Right cardiac atrium (tissue), 5 donors: ENCODE measurements at places on chromosomes 1 and 21. TPM values are rescaled to one million over a fixed set of nuclear protein-coding genes. Genes with fewer than 3 reads are reported as not detected.
A peak's percentile ranks its signal among the peaks of the same experiment; 100 is the strongest.

DNA sequence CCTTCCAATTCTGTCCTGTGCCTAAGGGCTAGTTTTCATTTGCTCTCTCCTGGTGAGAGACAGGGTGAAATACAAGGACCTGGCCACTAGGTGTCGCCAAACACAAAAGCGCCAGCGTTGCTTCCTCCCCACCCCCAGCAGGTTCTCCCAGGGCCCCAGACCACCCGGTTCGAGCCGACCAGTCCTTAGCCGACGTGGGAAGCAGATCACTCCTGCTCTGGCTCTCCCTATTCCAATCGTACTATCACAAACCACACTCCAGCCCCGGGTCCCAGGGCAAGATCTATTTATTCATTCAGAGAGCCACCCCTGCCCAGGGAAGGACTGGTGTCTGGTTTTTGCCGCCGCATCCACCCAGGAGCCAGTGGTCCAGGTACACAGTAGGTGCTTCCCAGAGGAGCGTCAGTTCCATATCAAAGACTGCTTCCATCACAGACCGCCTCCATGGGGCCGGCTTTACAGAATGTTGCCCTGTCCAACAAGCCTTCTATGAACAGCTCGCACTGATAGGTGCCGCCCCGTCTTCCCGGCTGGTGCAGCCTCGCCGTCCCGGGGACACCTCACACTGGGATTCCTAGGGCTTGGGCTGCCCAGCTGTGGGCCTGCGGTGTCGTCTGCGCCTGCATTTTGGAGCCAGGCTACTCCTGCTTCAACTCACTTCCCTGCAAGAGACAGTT, 35.0 kb downstream of the CTNNBIP1 start:
- peak; percentile 80 for DNase-seq

DNA sequence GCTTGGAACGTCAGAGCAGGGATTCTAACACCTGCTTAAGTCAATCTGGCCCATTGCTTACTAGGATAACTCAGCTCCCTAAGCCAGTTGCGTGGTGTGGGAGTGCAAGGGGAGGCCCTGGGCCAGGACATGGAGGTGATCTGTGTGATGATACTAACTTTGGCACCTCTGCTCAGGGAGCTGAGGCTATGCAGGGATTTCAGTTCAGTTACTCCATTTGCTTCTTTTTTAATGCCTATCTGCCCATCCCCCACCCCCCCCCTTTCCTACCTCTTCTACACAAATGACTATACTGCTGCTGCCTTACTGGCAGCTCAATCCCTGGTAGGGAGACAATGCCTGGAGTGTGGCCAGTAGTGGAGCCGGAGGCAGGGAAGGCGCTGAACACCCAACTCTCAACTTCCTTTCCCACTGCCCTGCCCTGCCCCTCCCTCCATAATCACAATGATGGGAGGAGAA, 19.5 kb downstream of the INKA2 start:
- DNase-seq, result peak; percentile 82

GRCh38 chr1:61825393-61825792, 83.1 kb downstream of the PATJ start:
- no peak for DNase-seq

DNA sequence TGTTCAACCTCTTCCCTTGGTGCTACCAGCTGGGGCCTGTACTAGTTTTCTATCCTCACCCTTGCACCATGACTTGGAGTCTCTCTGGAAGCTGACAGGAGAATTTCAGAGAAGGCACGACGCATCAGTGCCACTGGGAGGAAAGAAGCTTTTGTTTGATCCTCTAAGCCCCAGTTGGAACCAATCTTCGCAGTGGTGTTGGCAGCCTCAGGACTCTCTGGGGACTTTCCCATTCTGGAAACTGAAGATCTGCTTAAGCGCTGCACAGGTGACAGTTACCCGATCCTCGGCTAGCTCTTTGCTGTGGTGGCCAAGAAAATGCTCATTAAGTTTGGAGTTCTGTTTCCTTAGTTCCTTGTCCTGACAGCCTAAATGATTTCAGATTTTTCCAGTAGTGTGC, 222.3 kb downstream of the RHOU start:
- no peak for DNase-seq

DNA sequence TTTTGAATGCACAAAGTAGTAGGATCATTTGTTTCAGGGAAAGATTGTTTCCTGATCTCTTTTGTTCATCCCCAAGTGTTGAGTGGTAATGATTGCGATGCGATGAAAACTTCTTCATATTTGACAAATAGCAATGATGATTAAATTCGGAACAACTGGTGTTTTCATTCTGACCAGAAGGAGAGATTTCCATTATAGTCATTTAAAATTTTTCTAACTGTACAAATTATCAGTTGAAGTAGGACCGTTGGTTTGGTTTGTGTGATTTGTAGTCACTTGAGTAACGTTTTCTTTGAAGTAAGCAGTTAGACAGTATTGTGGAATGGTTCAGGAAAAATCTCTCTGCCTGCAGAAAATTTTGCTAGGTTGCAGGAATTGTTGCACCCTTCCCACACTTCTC, 5.9 kb downstream of the NFYC start:
- no peak for DNase-seq

DNA sequence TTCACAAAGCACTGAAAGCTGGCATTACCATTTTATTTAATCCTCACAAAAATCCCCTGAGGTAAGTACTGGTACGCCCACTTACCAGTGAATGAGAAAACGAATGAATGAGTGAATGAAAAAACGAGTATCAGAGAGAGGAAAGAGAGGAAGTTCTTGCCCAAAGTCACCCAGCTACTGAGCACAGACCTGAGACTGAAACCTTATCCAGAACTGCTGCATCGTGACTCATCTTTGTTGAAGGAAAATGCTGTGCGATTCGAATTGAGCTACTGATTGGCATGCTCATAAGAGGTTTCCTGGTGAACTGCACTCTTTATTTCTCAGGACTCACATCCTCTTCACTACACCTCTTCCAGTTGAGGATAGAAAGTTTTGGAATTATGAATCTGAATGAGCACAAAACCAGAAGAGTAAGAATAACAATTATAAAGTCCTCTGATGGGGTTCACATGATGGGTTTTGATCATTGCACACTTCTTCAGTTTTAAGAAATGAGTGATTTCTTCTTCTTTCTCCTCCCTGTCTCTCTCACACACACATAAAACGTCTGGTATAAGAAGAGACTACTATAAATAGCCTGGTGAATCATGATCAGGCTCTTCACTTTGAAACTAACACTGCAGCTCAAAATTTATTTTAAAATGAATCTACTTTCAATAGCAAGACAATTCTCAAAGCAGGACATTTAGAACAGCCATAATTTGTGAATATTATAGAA, 32.1 kb downstream of the IL12RB2 start:
- no peak for DNase-seq

GRCh38 chr1:151293093-151293492, 11.0 kb downstream of the ZNF687 start:
- DNase-seq, result no peak

- peak; percentile 39 for DNase-seq
These were observed 60.3 kb downstream of the SLX9 start for GRCh38 chr21:44999972-45000636.

- no peak for DNase-seq
These were observed 7.3 kb downstream of the NIBAN1 start for GRCh38 chr1:184966989-184967388.

- no peak for DNase-seq
These were observed 5.2 kb downstream of the SUSD4 start for GRCh38 chr1:223358826-223359225.

DNA sequence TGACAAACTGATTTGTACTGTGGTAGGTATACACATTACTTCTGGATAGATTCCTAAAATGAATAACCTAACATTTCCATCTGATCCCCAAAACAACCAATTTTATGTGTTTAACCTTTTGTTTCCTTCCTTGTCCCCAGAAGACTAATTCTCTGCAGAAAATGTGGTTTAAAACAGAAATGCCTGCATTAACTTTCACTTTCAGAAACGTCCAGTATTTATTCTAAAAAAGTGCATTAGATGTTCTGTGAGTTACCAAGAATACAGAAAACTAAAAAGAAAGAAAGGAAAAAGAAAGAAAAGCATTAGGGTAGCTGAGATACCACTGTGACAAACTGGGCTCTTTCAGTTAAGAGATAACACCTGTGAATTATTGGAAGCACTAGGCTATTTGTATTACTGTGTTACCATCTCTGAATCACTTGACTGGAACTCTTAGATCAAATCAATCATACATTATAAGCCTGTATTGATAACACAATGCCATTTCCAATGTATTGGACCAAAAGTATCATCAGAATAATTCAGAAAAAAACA, 177.7 kb downstream of the NCAM2 start:
- no peak for DNase-seq

- DNase-seq, result no peak
These were observed 18.9 kb downstream of the EPB41 start for GRCh38 chr1:28933277-28933676.

DNA sequence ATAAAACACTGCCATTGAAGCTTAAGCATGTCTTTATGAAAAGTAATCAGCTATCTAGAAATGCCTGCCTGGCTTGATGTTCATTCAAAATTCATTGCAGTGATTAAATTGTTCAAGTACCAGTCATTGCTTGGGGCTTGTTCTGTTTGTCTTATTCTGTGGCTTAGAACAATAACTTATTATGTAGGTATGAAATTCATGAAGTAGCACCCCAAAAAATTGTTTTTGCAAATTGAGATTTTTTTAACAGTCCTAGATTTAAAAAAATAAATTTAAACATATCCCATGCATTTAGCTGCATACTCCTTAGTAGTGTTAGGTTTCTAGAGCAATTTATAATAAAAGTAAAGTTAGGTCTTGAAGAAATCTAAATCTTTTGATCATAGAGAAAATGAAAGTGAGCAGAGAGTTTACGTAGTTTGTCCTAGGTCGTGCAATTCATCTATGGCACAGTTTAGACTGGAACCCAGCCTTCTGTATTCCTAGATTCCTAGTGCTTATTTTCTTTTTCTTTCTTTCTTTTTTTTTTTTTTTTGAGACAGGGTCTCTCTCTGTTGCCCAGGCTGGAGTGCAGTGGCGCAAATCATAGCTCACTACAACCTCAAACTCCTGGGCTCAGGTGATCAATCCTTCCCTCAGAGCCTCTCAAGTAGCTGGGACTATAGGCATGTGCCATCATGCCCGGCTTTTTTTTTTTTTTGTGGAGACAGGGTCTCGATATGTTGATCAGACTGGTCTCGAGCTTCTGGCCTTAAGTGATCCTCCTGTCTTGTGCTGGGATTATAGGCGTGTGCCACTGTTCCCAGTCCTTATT, 9.3 kb downstream of the MIER1 start:
- no peak for DNase-seq

- no peak for DNase-seq
These were observed 9.7 kb downstream of the TLR5 start for GRCh38 chr1:223133306-223133823.

GRCh38 chr1:80629304-80629837, 1171.4 kb upstream of the ADGRL2 start:
- no peak for DNase-seq

GRCh38 chr1:42689912-42690311, 7.7 kb downstream of the YBX1 start:
- DNase-seq, result no peak

The KRTAP10-7 gene
- total RNA-seq, result not detected

The GJA5 gene
- 197 TPM for total RNA-seq

The FAM72C gene
- not detected for total RNA-seq
